ENCODE measurements at places on chromosomes 6 and 20.

GRCh38 chr6:5063617-5064016, 21.5 kb upstream of the PPP1R3G start:
- DNase-seq, result no peak

GRCh38 chr6:73747289-73747688, 51.3 kb downstream of the CD109 start:
- DNase-seq, result peak; percentile 40

GRCh38 chr6:43938178-43939105, 168.4 kb downstream of the VEGFA start:
- DNase-seq, result no peak

DNA sequence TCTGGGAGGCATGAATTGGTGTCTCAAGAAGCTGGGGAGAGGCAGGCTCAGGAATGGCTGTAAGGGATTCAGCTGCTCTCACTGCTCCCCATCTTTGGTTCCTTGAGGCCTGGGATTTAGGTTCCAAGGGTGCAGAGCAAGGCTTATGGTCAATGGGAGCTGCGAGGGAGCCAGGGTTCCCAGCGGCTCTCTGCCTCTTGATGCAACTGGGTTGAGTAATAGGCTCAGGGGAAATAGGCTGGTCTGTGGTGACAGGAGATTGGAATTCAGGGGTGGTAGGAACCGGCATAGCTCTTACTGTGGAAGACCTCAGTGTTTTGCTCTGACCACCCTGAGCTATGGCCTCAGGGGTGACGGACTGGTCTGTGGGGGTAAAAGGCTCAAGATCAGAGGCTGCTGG, 13.0 kb upstream of the NRM start:
- DNase-seq, result no peak

DNA sequence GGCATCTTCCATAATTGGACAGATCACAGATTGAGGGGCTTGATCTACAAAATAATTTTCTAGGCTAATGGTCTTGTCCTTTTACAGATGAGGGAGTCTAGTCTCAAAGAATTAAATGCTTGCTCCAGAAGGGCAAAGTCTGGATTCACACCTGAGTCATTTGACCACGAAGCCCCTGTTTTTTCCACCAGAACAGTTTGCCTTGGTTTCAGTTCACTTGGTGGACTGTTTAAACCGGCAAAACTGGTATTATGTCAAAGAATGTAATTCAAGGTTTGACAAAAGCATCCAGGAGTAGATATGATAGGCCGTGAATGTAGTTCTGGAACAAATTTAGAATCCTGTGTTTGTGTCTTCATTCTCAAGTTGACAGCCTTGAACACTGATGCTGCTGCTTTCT, 3.3 kb downstream of the MYO6 start:
- no peak for DNase-seq

DNA sequence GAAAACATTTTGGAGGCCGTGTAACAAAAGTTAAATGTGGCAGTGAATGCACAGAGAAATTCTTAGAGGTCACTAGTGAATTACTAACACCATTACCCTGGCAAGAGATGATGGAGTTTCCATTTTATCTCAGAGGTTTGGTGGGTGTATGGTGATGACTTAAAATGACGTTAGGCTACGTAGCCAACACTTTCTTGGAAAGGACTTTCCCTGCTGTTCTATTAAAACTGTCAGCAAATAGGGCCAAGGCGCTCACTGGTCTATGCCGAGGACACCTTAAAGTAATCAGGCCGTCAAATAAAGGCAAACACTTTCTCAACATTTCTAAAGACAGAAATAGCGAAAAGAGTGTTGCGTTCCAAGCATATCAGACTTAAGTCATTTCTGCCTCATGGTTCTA, 160.8 kb downstream of the GMPR start:
- DNase-seq, result no peak

- DNase-seq, result no peak
Observed at GRCh38 chr6:44105993-44106740, 21.1 kb downstream of the MRPL14 start.

DNA sequence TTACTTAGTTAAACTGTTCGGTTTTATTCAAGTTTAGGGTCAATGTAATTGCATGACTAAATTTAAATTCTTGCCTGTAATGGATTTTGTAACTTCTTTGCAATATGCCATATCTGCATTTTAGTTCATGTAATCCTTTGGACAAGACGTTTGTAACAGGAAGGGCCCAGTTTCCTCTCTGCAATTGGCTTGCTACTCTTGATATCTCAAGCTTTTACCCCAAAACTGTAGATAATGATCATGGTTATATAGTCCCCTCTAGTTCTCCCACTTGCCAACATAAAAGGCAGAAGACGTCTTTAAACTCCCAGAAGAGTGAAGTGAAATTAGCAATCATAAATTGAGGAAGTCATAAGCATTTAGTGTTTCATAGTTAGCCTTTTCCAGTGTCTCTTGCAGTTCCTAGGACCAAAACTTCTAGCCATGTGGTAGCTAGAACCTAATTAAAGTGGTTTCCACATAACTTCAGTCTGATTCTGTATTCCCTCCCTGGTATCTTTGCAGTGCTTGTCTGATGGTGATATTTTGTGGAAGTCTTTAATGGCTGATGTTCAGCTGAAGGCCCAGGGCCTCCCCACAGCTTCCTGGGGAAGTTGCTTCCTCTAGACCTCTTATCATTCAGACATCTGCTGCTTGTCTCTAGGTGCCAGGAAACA, 117.8 kb upstream of the SUPT3H start:
- DNase-seq, result no peak

DNA sequence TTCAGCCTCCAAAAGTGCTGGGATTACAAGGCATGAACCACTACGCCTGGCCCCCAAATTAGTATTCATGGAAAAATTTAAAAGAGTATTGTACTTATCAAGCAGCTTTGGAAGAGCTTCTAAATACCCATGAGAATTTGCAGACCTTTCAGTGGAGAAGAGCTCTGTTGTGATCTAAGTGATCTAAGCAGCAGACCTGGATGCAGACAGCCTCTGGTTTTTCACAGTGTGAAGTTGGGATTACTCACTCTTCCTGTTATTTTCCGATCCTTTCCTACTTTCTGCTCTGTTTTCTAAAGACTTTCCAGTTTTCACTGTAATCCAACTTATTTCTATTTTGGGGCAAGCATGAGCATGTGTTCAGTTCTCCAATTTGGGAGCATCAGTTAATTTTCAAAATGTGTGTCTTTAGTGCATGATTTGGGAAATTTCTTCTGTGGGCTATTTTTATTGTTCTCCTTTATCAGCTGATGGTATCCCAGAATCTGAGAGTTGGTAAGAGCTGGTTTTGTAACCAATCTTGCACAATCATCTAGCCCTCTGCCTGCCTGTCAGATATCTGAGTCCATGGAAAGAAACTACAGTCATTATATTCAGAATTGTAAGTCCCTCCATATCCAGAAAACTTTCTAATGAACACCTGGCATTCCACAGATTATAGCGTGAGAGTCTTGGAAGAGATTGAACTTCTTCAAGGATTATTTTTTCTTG, 207.7 kb upstream of the DTNBP1 start:
- DNase-seq, result peak; percentile 36

GRCh38 chr6:90350689-90351554, 54.3 kb upstream of the BACH2 start:
- DNase-seq, result no peak

DNA sequence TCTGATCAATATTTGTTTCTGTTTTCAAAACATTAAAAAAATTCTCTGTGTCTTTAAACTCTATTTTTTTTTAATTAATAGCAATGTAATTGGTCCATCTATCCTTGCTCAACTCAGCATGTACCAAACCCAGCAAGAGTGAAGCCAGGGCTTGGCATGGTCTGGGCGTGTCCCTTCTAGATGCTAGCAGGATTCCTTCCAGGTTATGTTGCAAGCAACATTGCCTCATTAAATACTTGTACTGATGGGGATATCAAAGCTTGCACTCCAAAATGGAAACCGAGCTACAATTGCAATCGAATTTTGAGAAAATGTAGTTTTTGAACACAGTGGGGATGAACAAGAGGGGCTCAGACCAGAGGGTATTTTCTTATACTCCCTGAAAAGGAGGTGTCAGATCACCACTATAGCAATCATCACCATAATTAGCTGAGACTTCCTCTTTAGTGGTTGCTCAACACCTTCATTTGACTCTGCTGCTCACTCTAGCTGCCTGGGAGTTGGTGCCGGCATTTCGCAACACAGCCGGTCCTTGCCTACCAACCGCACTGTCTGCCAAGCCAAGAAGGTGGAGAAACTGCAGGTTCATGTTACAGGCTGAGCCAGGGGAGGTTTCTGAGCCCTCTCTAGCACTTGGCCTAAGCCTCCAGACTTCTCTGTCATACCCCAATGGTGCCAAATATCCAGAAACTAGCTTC, 67.8 kb upstream of the RALGAPA2 start:
- DNase-seq, result peak; percentile 18

DNA sequence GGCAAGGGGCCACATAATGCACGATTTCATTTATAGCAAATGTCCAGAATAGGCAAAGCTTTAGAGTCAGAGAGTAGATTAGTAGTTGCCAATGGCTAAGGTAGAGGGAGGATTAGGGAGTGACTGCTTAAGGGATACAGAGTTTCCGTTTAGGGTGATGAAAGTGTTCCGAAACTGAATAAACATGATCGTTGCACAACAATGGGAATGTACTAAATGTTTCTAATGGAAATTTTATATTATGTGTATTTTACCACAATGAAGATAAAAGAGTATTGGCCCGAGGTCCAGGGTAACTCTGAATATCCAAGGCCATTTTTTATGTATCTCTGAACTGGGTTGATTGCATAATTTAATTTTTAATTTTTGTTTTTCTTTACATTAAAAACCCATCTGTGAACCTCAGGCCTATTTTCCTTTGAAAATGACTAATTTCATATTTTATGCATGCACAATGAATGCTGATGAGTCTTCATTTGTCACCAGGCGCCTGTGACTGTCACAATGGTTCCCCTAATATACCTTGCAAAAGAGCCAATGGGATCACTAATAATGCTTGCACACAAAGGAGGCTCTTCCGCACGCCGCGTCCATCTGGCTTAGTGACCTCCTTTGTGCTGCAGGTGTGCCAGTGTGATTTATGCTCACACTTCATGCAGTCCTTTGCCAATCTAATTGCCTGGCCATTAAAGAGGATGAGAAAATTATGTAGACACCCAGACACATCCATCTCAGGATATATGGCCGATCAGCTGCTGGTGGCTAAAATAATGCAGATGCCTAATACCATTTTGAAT, 612.5 kb downstream of the CDH26 start:
- no peak for DNase-seq

- no peak for DNase-seq
Observed at GRCh38 chr6:110355022-110355421, 3.1 kb downstream of the METTL24 start.

GRCh38 chr6:79861023-79861422, 86.3 kb downstream of the ELOVL4 start:
- no peak for DNase-seq

GRCh38 chr20:57747861-57748481, 38.2 kb upstream of the PMEPA1 start:
- peak; percentile 13 for DNase-seq

DNA sequence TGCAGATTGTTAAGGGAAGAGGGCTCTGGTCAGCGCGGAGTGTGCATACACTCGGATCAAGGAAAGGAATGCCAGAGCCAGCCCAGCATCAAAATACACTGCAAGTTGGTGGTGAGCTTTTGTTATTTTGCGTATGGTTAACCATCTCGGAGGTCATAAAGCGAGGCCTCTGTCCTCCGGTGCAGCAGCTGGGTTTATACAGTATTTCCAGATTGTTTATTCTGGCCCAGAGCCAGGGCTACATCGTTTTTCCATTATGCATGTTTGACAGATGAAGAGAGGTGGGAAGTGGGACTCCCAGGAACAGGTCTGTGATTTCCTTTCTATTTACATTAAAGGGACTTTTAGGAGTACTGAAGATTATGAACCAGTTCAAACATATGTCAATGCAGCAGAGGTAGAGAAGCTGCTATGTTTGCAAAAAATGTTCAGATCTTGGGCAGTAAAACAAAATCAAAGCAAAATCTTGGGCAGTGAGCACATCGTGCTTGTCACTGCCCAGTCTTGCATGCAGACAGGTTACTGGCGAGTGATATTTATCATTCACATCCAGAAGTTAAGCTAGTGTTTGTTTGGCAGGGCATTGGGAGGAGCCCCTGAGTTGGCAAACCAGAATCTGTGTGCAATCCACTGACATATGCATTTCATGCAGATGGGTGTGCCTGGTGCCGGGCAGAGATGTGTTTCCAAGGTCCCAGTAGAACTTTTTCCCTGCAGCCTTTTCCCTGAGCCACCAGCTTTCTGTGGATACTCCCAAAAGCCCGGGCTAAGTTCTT, 256.3 kb upstream of the TAB2 start:
- no peak for DNase-seq

- DNase-seq, result no peak
Observed at GRCh38 chr6:75419980-75420379, 73.6 kb downstream of the FILIP1 start.

DNA sequence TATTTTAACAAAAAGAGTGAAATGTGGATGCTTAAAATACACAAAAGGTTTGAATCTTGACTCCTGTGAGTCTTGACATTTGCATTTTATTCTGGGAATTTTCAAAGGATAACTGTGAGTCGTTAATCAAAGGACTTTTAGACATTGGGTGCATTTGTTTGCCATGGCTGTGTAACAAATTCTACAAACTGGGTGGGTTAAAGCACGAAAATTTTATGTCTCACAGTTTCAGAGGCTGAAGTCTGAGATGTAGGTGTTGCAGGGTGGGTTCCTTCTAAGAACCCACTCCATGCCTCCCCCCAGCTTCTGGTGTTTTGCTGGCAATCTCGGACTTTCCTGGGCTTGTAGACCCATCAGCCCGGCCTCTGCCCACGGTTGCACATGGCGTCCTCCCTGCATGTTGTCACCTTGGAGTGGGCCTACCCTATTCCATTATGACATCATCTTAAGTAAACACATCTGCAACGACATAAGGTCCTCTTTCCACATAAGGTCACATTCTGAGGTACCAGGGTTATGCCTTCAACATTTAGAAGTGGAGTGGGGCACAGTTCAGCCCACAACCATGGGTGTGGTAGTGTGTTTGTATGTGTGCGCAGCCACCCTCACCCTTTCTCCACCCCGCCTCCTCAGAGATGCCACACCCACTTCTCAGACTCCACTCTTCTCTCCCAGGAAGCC, 113.1 kb downstream of the FOXA2 start:
- DNase-seq, result no peak

DNA sequence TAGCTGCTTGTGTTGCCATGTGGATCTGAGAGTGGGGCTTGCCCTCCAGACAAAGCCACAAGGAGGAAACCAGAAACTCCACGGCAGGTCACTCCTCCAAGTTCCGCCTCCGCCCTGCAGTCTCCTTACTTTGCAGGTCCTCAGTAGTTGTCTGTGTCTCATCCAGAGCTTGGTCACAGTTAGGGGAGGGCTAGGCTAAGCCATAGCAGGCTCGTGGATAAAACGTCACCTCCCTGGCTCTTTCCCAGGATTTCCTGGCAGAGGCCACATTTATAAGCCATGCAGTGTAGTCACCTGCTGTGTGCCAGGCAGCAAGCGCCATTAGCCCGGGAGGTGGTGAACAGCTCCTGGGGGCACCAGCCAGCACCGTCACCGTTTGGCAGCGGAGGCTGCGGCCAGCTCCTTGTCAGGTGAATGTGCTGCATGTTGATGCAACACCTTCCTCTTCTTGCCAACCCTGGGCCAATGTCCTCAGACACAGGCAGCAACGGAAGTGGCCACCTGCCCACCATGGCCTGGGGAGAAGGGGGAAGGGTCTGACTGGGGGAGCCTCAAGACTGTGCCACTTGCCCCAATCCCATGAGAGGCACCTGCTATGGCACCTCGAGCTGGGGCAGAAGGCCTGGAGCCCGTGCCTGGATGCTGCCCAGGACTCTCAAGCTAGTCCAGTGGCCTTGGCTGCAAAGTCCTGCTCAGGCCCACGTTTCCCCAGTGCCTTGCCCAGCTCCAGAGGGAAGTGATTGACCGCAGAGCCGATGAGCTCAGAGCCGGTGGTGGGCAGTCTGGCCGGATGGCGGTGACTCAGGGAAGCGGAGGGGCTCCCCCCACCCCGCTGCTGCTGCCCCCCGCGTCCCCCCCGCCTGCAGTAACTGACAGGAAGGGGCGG, 39.0 kb upstream of the SLCO4A1 start:
- peak; percentile 63 for DNase-seq
